ENCODE measurements at places on chromosomes 5 and 9. TPM values are rescaled to one million over a fixed set of nuclear protein-coding genes. Genes with fewer than 3 reads are reported as not detected.

The CAVIN4 gene
- polyA plus RNA-seq, result 0.21 TPM

The PFN3 gene
- not detected for polyA plus RNA-seq

The PCDHA4 gene
- 0.25 TPM for polyA plus RNA-seq

The GMCL2 gene
- not detected for polyA plus RNA-seq

- no peak for DNase-seq
Measured at GRCh38 chr9:88060746-88061145, 77.5 kb downstream of the SPATA31C2 start.

- no peak for DNase-seq
Measured at GRCh38 chr9:82466616-82467260, 478.2 kb downstream of the SPATA31D1 start.

GRCh38 chr5:168502563-168503237, 16.4 kb downstream of the RARS1 start:
- no peak for DNase-seq

DNA sequence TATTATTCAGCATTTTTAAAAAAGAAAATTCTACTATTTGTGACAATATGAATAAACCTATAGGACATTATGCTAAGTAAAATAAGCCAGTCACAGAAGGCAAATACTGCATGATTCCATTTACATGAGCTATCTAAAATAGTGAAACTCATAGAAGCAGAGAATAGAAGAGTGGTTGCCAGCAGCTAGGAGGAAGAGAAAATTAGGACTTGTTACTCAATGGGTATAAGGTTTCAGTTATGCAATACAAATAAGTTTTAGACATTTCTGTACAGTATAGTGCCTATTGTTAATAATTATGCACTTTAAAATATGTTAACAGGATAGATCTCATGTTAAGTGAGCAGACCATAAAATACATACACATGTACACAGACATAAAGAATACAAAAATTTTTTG, 73.8 kb upstream of the SPINK5 start:
- no peak for DNase-seq

DNA sequence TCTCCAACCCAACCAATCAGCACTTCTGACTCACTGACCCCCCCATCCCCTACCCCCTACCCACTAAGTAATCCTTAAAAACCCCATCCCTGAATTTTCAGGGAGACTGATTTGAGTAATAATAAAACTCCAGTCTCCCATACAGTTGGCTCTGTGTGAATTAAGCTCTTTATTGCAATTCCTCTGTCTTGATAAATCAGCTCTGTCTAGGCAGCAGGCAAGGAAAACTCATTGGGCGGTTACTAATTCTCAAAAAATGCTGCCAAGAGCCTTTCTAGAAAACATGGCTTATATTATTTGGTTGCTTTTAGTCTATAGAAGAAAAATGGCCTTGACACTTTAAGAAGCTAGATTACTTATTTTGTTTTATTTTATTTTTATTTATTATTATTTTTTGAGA, 131.7 kb downstream of the SUSD1 start:
- DNase-seq, result no peak

GRCh38 chr5:53358794-53359193, 121.6 kb upstream of the FST start:
- no peak for DNase-seq

GRCh38 chr5:160545832-160546231, 124.2 kb downstream of the PTTG1 start:
- no peak for DNase-seq

- no peak for DNase-seq
Measured at GRCh38 chr9:14433351-14434157, 119.6 kb upstream of the NFIB start.

DNA sequence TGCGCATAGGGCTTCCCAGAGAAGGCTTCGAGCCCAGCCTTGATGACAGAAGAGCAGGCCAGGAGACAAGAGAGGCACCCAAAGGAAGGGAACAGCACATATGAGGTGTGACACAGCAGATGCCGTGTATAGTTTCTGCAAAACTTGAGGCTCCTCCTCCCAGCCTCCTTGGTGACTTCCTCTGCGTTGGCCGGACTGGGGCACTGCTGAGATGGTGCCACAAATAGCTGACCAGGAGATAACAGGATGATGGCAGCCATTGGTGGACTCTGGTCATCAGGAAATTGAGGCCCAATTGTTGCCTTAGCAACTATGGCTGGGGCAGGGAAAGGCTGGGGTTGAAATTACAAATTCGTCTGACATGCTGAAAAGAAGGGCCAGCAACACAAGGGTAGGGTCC, 4.8 kb upstream of the ZNF79 start:
- DNase-seq, result no peak

All from BJ (cell line).